ENCODE measurements at places on chromosomes 16 and 17.
A peak's percentile ranks its signal among the peaks of the same experiment; 100 is the strongest.

DNA sequence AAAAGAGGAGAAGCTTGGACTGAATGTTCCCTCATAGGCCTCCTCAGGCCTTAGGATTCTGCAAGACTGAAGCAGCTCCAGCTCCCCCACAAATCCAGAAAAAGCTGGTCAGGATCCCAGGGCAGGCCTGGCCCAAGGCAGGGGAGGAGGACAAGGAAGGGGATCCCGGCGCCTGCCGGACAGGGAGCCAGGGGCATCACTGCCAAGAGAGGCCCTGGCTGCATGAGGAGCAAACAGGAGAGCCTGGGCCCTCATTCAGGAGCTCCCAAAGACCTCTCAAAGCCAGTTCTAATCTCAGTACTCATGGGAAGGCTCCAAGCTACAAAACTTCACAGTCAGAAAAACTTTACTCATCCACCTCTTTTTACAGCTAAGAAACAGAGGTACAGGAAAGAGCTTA lies 67.3 kb downstream of the ZNF423 start:
- no peak for DNase-seq

DNA sequence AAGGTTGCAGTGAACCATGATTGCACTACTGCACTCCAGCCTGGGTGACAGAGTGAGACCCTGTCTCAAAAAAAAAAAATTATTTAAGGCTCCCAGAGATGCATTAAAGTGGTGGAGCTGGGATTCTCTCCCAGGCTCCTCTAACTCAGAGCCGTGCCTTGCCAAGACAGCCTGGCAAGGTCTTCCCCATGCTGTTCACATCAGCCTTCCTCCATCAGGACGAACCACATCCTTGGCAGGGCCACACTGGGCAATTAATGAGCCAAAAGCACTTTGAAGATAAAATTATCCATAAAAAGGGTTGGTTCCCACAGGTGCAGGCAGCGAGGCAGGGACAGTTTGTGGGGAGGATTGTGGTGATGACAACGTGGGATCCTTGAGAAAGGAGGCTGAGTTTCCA lies 19.8 kb upstream of the BBS2 start:
- no peak for DNase-seq

DNA sequence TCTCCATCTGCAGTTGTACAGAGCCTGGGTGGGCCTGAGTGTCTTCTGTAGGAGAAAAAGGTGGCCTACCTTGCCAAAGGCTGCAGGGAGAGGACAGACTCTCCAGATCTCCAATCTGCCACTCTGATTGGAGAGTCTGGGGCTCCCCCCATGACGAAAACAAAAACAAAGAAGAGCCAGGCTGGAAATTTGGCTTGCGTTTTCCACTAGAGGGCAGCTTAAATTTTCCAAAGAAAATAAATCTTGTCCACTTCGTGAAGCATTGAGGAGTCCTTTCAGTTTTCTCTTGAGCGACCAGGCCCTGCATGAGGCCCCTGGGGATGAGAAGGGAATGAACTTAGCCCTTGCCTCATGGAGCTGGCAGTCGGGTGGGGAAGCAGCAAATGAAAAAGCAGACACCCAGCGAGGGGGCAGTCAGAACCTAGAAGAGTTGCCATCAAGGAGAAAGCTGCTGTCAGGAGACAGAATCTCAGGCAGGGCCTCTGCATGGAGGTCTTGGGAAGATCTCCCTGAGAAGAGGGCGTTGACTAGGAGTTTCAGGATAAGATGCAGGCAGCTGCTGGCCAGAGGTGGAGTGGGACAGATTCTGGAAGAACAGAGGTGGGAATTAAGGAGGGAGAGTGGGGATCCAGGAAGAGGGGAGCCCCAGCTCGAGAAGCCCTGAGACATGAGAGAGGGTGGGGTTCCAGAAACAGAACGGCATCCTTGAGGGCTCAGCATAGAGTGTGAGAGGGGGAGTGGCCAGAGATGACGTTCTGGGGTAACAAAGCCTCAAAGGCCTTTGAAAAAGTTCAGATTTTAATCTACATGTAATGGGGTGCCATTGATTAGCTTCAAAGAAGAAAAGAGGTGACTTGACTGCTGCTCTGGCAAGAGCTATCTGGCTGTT lies 8.4 kb upstream of the SHCBP1 start:
- peak; percentile 24 for DNase-seq

DNA sequence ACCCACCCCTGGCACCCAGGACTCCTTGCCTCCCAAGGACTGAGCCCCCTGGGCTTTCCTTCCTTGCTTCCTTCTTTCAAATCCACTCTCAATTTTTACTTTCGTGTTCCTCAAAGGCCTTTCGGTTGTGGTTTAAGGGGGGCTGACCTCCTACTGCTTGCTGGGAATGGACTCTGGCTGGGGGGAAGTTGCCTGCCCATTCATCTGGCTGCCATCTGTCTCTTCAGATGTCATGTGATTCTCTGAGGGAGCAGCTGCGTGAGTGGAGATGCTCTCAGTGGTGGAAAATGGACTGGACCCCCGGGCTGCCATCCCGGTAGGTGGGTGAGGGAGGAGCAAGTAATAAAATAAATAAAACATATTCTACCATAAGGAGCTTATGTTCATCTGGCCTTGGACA lies 93.8 kb upstream of the RPRML start:
- peak; percentile 40 for DNase-seq

DNA sequence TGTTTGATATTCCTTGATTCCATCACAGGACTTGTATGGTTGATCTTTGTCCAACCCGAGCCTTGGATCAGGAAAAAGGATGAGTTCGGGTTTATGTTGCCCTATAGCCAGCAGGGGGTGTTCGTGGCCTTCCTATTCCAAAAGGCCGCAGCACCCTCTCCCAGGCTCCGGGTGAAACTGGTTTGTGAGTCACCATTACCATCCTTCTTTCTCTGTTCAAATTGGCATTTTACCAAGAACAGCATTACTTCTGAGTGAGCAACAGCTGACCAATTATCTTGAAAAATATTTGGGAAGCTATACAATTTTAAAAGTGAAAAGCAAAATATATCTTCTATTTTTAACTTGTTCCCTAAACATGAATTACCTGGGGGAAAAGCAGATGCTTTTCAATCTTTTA lies 24.3 kb upstream of the KRT20 start:
- peak; percentile 94 for DNase-seq

GRCh38 chr16:89113152-89113547 lies 19.5 kb downstream of the ACSF3 start:
- no peak for DNase-seq

DNA sequence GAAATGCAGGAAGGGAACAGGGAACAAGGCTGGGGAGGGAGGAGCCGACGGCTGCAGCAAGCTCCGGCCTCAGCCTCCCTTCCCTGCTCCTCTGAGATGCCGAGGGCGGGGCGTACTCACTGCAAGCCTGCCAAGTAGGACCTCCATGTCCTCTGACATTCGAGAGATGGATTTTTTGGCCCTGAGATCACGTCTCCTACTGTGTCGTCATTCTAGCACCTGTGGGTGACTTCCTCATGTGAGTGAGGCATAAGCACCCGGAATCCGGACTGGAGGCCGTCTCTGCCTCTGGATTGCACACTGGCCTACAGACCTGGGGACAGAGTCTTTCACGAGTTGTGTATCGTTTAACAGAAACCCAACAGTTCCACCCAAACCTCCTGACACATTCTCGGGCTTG lies 14.5 kb downstream of the MRM3 start:
- DNase-seq: no peak

GRCh38 chr16:73545755-73546154 lies 497.8 kb upstream of the ZFHX3 start:
- no peak for DNase-seq

DNA sequence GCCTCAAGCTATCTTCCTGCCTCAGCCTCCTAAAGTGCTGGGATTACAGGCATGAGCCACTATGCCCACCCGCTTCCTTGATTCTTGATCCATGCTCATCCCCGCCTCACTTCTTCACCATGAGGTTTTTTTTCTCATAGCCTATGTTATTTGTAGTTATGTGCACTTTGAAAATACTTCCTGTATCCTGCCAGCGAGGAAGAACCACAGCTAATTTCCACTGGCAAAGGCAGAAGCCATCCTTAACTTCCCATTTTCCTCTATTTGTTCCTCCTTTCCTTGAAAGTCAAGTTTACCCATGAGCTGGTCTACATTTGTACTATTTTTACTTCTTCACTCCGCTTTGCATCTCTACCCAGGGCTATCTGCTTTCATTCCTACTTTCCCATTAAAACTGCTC lies 189.7 kb upstream of the ZFHX3 start:
- DNase-seq: no peak

GRCh38 chr16:84367297-84367680 lies 1.0 kb upstream of the ATP2C2 start:
- no peak for DNase-seq

GRCh38 chr17:78798695-78799559 lies 16.9 kb upstream of the CYTH1 start:
- DNase-seq: peak; percentile 53

DNA sequence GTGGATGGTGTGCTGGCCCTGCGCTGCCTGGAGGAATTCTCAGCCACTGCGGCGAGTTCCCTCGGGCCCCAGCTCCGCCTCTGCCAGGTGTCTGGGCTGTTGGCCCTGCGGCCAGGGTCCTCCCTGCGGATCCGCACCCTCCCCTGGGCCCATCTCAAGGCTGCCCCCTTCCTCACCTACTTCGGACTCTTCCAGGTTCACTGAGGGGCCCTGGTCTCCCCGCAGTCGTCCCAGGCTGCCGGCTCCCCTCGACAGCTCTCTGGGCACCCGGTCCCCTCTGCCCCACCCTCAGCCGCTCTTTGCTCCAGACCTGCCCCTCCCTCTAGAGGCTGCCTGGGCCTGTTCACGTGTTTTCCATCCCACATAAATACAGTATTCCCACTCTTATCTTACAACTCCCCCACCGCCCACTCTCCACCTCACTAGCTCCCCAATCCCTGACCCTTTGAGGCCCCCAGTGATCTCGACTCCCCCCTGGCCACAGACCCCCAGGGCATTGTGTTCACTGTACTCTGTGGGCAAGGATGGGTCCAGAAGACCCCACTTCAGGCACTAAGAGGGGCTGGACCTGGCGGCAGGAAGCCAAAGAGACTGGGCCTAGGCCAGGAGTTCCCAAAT lies 1.3 kb upstream of the TNFSF13 start:
- DNase-seq: no peak

GRCh38 chr16:89014403-89015230 lies 37.6 kb upstream of the CBFA2T3 start:
- DNase-seq: no peak

DNA sequence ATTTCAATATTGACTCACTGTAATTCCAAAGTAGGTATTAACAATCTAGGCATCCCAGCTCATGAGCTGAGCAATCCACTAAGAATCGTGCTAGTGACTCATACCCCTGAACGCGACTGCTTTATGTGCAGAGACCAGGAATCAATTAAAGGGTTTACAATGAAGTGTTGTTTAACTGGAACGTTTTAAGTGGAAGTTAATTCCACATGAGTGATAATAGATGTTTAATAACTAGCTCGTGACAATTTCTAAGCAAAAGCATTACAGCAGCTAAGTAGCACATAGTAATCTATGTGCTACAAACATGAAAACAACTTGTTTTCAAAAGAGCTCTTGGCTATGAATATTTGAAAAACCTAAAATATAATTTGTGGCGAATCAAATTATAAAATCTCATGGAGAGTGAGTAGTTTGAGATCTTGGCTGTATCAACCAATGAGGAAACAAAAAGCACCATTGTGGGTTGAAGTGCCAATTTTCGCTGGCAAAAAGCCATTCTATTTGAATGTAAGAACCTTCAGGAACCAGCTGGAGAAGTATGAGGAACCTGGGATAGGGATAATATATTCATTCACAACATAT lies 9.4 kb downstream of the GJC1 start:
- peak; percentile 54 for DNase-seq

- DNase-seq: no peak
These were observed 13.2 kb upstream of the CUEDC1 start for GRCh38 chr17:57968456-57968855.

DNA sequence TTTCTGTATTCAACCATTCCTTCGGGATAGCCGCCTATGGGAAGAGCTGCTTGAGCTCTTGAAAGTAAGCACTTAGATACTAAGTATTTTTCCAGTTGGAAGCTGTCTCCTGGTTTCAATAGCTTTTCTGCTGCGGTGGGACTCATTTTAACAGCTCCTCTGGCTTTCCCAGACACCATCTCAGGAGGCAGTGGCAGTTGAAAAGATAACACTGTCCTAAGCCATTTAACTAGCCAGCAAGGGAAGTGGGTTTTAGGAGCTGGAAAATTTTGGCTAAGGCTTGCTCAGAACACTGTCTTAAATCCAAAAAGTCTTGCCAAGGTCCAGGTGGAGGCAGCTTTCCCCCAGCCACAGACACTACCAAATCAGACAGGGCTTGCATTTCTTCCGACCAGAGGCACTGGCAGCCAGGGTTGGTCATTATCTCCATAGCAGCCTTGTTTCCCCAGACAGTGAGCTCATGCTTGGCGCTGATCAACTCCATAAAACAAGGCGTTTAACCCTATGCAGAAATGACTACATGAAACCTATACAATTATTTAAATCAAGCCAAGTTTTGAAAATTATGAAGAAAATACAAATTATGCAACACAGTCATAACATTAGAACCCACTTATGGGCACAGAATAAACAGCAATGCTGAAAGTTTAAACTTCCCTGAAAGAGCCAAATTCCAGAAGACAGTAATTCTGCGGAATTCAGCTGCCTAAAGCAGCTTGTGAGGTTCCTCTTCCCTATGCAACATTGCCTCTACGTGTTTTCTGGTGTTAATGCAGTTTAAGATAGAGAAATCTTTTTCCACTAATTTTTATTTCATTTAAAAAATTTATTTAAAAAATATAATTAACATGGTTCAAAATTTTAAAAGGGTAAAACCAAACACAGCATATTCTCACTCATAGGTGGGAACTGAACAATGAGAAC lies 25.0 kb downstream of the GABARAPL2 start:
- peak; percentile 95 for DNase-seq

DNA sequence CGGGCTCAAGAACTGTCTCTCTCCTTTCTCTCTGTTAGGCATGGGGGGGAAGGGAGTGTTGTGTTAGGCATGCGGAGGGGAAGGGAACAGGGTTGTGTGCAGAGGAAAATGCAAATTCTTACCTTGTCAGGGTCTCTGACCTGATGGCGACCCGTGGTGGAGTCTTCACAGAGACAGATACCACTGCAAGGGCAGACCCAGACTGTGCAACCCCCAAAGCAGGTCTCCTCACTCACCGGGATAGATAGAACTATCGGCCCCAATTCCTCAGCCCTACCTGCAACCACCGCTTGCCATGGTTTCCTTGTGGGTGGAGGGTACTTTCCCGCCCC lies 9.6 kb upstream of the MPP2 start:
- no peak for DNase-seq

- no peak for DNase-seq
These were observed 18.2 kb downstream of the ASPSCR1 start for GRCh38 chr17:81995463-81996231.

DNA sequence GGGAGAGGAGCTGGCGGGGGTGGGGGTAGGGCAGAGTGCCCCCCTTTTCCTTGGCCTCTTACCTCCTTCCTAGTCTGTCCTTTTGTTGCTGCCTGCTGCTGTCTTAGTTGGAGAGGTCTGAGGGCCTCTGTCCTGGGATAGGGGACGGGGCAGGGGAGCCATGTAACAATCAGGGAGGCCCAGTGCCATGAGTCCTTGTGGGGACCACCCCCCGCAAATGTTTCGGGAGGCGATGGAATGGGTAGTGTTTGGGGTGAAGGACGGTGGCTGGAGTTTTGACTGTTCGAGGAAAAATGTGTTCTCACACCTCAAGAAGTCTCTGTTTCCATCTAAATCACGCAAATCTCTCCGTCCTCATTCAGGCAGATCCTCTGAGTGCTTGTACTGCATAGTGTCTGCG lies 99.0 kb downstream of the OR1D5 start:
- DNase-seq: no peak
